ENCODE measurements at places on chromosomes 3 and 15.

- DNase-seq = no peak
These were observed 50.3 kb upstream of the SPRED1 start for GRCh38 chr15:38202361-38202760.

- no peak for DNase-seq
These were observed 24.9 kb upstream of the ATP2B2 start for GRCh38 chr3:10530241-10530640.

DNA sequence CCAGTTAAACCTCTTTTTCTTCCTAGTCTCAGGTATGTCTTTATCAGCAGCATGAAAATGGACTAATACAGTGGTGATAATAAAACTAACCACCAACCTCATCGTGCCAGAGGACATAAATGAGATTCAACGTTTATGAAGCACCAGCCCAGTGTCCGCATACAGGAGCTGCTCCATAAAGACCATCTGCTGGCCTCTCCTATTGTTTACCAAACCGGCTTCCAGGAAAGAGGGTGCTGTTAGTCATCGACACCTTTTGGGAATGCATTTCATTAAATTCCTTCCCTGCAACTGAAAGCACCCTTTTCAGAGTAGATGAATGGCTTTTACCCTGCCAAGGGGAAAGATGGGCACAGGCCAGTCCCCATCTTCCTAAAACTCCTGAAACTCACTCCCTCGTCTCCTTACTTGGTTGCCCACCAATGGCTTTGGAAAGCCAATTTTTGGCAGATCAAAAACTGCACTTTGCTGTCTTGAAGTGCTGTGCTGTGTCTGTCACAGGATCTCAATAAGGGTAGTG, 122.1 kb downstream of the AQP9 start:
- DNase-seq = no peak

GRCh38 chr3:195105389-195105788, 165.6 kb downstream of the XXYLT1 start:
- no peak for DNase-seq

GRCh38 chr15:83970295-83970890, 265.2 kb upstream of the GOLGA6L4 start:
- DNase-seq = no peak

DNA sequence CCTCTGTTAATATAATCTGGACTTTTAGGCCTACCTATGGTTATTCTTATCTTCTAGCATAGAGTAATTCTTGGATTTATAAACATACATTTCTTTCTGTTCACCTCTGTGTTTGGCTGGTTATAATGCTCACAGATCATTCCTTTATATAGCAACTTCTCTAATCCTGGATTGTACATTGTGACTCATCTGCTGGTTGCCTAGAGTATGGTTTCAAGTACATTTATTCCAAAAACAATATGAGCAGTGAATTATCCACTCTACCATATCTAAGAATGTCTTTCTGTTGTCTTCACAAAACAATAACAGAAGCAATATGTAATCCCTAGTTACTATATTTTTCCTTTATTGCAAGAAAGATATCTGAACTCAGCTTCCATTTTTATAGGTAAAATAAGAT, 35.3 kb downstream of the FSIP1 start:
- no peak for DNase-seq

- DNase-seq = no peak
These were observed 14.4 kb downstream of the CHST13 start for GRCh38 chr3:126538316-126538715.

- no peak for DNase-seq
These were observed 155.6 kb upstream of the DPH6 start for GRCh38 chr15:35701402-35702046.

GRCh38 chr3:119240101-119240590, 532 bp downstream of the B4GALT4 start:
- peak; percentile 33 for DNase-seq

DNA sequence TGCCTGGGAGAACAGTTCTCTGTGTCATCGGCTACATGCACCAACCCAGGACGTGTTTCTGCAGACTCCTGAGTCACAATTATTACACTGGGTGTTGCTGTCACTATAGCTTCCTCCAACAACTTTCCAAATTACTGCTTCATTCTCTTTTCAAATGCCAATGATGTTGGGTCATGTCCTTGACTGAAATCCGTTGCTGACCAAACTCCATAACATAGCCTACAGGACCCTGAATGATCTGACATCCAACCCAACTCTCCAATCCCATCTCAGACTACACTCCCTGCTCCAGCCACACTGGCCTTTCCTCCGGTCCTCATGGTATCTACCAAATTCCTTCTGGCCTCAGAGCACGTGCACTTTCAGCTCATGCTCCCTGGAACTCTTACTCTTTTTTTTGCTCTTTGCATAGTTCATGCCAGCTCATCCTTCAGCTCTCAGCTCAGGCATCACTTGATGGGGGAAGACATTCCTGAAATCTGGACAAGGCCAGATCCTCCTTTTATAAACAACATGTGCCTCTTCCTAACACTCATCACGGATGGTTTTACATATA, 108.8 kb upstream of the PTPRG start:
- no peak for DNase-seq

GRCh38 chr3:129013491-129013891, 12.4 kb downstream of the EFCC1 start:
- DNase-seq = no peak

DNA sequence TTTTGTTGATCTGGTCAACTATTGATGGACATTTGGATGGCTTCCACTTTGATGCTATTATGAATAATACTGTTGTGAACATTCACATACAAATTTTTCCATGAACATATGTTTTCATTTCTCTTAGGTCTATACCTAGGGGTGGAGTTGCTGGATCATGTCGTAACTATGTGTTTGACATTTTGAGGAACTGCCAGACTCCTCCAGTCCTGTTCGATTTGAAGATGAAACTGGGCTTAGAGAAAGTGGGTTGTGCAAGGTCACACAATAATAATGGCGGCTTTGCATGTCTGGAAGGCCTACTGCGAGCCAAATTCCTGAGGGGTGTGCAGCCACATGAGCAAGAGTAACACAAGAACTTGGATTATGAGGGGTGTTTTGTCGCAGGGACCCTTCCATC, 2.6 kb downstream of the TSEN2 start:
- DNase-seq = no peak

GRCh38 chr3:111438283-111438682, 103.7 kb upstream of the CD96 start:
- no peak for DNase-seq
